Uterus (tissue), 4 donors: ENCODE measurements at places on chromosomes 4 and X. TPM values are rescaled to one million over a fixed set of nuclear protein-coding genes. Genes with fewer than 3 reads are reported as not detected.

The HTRA3 gene
- total RNA-seq = 28.5 TPM

The MGST2 gene
- total RNA-seq = 37.7 TPM

The CT47A7 gene
- not detected for total RNA-seq

DNA sequence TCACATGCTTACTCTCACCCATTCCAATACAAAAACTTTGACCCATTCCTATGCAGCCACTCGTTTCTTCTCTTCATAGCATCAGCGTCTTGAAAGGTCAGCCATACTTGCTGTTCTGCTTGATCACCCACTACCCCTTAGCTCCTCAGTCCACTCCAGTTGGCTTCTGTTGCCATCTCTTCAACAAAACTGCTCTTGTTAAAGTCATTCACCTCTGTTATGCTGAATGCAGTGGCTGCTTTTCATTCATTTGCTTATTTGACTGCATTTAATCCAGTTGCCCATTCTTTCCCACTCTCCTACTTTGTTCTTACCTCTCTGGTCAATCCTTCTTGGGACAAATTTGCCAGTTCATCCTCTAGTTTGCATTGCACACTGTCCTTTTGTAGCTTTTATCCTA lies 24.9 kb downstream of the CEP135 start:
- no peak for DNase-seq

DNA sequence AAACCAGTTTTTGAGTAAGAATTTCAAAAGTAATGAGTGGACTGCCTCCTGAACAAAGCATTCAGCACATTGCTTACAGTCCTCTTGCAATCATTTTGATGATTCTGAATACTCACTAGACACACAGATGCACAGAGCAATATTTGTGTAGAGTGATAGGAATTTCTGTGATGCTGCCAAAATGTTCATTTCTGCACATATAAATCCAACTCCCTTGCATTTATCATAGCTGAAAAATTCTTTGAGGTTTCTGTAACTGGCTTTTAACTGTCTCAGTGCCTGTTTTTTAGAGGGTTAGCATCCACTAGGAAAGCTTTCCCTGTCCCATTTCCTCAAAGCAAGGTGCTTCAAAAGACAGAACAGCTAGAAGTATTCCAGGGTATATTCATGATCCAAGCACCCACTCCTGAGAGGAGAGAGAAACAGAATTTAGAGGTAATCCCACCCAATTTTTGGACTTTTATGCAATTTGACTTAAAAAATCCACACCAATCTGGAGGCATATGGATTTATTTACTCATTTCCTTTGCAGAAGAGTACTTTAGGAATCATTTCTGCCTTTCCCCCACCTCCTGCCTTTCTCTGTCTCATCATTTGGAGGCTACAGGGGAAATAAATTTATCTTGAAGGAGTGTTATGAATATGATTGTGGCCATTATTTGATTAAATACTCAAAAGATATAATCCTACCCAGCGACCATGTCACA lies 234.5 kb upstream of the SLIT2 start:
- no peak for DNase-seq

DNA sequence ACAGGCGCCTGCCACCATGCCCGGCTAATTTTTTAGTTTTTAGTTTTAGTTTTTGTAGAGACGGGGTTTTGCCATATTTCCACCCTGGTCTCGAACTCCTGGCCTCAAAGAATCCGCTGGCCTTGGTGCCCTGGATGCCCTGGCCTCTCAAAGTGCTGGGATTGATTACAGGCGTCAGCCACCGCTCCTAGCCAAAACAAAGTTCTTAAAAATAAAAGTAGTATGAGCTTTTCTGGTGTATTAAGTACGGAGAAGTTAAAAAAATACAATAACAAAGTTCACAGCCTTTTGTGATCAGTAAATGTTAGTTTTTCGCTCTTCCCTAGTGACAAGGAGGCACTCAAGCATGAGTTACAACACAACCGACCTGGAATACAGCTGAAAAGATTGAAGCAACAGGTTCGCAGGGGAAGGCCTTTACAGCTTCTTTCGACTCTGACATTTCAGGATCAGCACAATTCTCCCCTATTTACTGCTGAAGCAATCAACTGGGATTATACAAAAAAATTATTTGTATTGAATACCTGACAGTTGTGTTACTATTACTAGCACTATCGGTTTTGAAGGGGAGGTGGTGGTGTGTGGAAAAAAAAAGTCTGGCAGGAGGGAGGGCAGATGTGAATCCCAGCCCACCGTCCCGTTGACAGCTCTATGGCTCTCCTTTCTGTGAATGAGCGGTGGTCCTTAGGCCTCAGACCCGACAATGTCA lies 893 bp upstream of the METAP1 start:
- no peak for DNase-seq

- DNase-seq = no peak
Measured at GRCh38 chr4:169253113-169253671, 17.6 kb downstream of the SH3RF1 start.

GRCh38 chr4:82621251-82621650 lies 59.5 kb upstream of the TMEM150C start:
- DNase-seq = no peak
